Stimulated activated CD4-positive, alpha-beta T cell treated with anti-CD3 and anti-CD28 coated beads, TNF-alpha, amount 100 ng/mL, for 4 hours (primary cell): ENCODE measurements at places on chromosomes 2 and 18.

DNA sequence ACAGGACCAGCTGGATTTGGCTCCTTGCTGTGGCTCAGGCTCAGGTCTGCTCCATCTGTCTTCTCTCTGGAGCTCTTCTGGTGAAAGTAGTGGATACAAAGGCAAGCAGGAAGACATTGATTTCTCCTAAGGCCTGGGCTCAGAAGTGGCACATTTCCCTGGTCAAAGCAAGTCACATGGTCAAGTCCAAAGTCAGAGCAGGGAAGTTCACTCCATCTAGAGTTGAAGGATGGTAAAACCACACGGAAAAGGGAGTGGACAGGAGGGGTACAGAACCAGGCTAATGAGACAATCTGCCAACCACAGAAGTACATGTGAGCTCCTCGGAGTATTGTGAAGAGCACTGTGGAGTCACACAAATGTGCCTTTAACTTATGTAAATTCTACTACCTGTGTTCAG, 66.1 kb downstream of the MARCO start:
- no peak for DNase-seq

DNA sequence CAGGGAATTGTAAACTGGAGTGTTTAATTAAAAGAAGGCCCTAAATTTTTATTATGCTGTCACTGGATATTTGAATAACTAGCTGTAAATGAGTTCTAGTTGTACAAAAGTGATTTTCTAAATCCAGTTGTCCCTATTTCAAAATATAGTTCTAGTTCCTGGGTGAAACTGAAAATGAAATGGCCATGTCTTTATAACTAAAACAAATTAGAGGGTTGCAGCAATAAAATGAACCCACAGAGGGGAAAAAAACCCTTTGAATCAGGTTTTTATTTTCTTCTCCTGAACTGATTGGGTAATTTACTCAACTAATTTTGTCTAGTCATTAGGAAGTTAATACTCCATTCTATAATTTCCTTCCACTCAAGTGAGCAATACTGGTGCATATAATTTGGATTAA, 55.6 kb upstream of the MAP4K3 start:
- DNase-seq: no peak

DNA sequence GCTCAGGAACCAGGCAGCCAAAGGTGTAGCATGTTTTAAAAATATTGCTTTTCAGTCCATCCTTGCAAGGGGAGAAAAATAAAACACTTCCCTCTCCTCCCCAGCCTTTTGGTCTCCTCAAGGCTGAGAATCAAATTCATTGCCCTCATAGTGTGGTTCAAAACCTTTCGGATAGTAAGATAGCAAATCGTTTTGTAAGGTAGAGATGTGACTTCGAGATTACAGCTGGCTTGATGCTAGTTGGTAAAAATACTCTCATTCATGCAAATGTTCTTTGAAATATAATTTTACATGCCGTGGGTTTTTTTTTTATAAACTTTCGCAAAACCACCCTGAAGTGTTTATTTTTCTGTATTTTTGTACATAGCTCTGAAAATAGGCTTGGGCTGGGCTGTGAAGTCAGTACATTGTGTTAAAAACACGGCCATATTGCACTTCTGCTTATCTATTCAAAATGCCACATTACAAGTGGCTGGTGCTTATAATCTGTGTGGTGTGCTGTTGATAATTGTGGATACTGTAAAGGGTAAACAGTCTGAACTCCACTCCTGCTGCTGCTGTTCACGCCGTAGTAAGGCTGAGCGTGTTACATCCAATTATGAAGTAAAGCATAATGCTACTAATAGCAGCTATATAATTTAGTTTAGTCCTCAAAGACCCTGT, 172.0 kb upstream of the SIX3 start:
- no peak for DNase-seq

DNA sequence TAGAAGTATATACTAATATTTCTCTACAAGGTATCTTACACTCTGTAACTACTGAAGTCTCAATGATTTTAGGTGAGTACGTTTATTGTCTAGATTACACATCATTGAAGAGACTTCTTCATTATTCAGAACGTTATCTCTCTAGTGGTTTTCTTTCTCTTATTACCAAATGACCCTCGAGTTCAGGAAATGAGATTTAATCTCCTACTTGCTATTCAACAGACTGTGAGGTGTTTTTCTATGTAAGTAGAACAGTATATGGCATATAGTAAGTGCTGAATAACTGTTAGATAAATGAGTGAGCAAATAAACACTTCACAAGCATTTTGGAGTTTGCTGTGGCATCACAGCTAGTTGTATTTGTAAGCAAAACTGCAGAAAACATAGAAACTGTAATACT, 947.2 kb upstream of the SLC39A10 start:
- no peak for DNase-seq

DNA sequence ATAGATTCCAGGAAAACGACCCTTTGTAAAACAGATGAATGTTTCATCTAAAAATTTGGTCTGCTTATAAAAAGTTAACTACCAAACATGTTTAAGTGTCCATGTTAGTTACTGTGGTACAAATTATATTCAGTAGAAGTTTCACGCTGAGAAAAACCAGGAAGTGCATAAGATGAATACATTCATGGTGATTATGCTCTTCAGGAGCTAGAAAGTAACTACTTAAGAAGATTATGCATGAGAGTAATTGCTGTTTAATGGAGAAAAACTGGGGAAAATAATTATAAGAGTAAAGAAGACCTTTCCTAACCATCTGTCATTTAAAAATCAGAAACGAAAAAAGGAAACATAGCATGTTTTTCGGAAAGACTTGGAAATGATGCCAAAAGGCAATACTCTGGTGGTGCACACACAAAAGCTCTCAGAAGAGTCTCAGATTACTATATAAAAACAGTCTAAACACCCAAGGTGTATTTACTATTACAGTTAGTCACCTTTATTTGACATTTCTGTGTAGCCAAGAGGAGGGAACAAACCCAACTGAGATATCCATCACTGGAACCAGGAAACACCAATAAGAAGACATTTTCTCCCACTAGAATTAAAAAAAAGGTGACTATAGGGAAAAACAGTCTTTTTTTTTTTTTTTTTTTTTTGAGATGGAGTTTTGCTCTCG, 38.8 kb upstream of the METTL21A start:
- DNase-seq: no peak

DNA sequence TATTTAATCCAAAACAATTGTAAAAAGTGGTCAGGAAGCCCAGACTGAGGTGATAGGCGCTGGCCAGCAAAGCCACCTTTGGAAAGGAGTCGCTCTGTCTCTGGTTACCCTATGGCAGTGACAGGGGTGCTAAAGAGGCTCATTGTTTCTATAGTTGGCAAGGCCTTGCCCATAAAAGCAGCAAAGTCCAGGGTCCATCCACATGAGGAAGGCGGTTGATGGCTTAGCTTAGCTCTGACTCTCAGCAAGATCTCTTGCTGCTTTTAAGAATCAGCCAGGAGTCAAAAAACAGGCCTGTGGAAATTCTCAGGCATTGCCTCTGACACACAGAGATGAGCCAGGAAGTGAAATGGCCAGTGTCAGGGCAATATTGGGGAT, 57.8 kb upstream of the CYP26B1 start:
- no peak for DNase-seq

DNA sequence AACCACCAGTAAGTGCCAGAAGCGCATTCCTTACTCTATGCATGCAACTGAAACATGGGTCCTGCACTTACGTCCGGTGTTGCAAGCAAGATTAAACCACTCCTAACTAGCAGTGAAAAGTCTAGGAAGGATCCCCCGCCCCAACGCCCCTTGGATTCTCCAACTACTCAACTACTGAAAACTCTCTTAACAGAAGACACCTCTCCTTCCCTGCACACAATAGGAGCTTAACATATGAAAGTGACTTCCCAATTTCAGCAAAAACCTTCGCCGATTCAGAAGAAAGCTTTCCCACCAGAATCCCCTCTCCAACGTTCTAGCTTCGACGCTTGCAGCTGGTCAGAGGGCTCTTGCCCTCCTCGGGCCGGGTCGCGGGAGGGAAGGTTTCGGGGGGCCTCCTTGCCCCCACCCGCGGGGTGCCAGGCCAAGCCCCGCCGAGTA, 578 bp downstream of the IWS1 start:
- DNase-seq: no peak

DNA sequence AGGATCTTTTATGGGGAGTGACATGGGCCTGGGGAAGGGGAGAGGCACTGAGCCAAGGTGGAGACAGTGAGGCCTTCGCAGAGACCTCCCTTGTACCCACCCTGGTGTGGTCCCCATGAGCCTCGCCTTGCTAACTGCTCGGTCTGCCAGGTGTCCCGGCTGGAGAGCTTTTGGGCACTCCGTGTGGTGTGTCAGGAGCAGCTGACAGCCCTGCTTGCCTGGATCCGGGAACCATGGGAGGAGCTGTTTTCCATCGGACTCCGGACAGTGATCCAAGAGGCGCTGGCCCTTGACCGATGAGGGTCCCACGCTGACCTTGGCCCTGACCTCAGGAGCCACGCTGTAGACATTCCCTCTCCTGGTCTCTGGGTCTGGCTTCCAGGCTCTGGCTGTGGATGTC, 11.5 kb upstream of the SLC4A3 start:
- no peak for DNase-seq

- DNase-seq: no peak
Measured at GRCh38 chr2:138536302-138536701, 34.7 kb downstream of the SPOPL start.

- DNase-seq: no peak
Measured at GRCh38 chr2:74525717-74526648, at the start of gene DQX1. Gene DQX1 (minus strand): TSS chr2:74526231. CDS start chr2:74525729, 502 bp downstream.

DNA sequence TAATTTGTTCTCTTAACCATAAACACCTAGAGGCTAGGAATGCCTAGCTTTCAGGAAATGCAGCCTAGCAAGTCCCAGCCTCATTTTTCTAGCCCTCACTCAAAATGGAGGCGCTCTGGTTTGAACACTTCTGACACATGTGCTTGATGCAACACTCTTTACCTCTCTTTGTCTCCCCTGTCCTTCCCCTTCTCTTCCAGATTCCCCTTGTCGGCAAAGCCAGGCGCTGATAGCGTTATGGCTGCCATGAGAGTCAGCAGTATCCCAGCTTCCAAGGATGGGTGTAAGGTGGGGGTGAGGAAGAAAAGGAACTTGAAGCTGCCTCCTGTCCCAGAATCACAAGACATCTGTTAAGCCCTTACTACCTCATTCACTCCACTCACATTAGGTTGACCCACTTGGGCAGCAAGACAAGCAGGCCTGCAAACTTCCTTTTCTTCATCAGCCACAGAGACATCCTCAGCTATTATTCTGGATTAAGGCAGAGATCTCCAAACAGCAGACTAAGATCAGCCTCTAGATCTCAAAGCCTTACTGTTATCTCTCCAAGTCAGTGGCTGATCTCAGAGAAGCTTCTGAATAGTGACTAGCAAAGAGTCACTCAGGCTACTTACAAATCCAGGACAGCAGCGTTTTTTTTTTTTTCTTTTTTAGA, 1.9 kb upstream of the ST3GAL5 start:
- DNase-seq: no peak

DNA sequence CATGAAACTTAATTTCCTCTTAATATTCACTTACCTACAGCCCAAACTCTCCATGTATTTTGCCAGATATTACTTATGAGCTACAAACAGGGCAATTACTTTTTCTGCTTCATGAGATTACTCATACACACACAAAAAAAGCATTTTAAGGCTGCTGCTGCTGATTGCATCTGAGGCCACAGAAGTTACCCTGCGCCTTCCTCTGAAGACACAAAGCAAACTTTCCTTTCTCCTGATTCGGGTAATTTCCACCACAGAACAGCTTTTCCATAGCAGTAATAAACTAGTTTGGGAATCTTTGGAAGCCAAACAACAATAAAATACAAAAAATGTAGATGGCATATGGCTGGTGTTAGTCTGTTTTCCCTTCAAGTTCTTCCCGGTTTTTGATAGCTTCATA, 6.2 kb downstream of the TTC32 start:
- DNase-seq: no peak

- DNase-seq: no peak
Measured at GRCh38 chr2:74188018-74188601, 9.4 kb upstream of the MOB1A start.
